NCI-H510A treated with DMSO at 0.1 percent for 48 hours (cell line): ENCODE measurements at places on chromosomes 4 and X.

DNA sequence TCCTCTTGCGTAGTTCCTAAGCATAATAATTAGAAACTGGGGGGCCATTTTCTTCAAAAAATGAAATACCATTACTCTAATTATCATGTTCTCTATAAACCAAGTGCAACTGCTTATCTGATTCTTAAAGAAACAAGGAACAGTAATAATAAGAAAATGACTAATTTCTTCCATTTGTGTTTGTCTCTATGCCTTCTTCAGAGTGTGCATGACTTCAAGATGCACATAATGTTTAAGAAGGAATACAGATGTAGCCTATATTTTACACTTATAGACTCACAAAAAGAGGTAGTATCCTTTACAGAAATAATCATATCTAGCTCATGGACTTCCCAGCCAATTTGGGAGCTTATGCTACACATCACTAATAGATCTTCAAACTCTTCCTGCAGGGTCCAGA, 131.7 kb downstream of the CHRNA9 start:
- DNase-seq, result no peak

- no peak for DNase-seq
Measured at GRCh38 chr4:48642421-48643374, 137.4 kb downstream of the FRYL start.

- no peak for DNase-seq
Measured at GRCh38 chrX:37380924-37381323, 31.8 kb downstream of the PRRG1 start.

- DNase-seq, result no peak
Measured at GRCh38 chr4:185576962-185577950, 41.9 kb upstream of the PDLIM3 start.

- no peak for DNase-seq
Measured at GRCh38 chrX:115491766-115492165, 69.2 kb upstream of the PLS3 start.

GRCh38 chrX:97636473-97637140, 752.9 kb downstream of the RPA4 start:
- DNase-seq, result no peak

DNA sequence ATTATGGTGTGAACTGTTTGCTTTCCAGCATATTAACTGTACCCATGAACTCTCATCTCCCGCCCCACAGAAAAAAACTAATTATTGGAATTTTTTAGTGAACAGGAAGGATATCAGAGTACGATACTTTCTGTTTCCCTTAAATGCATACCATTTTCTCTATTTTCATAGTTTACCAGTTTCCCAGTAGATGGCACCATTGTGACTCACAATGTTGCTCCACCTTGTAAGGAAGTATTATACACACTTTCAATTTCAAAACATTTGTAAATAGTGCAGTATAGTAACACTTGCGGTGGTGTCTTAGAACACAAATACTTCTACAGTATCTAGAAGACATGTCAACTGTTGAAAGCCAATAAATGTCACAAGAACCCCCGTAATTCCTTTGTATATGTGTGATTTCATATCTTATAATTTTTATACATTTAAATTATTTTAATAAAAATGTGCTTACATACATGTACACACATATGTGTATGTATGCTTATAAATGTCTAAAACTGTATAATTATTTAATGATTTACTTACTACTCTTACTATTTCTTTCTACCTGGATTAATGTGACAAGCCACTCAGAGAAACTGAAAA, 167.3 kb downstream of the SLIT2 start:
- DNase-seq, result peak; percentile 28

DNA sequence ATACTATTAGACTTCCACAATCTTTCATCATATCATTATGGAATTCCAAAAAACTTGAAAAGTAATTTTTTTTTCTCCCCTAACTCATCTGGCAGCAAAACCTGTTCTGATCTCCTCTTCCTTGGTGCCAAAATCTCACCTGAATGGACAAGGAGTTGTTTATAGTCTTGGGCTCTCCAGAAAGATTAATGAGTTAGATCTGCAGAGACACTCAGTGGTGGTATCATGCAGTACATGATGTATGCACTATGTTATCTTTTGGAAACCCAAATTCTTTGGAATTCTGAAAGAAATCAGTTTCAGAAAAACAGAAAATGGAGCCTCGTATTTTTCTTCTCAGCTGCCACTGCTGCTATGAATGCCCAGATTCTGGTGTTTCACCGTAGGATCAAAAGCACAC, 11.7 kb downstream of the GPM6B start:
- DNase-seq, result no peak

GRCh38 chr4:21013501-21013900, 313.2 kb downstream of the PACRGL start:
- DNase-seq, result no peak

GRCh38 chr4:610411-611261, 14.7 kb upstream of the PDE6B start:
- DNase-seq, result no peak

DNA sequence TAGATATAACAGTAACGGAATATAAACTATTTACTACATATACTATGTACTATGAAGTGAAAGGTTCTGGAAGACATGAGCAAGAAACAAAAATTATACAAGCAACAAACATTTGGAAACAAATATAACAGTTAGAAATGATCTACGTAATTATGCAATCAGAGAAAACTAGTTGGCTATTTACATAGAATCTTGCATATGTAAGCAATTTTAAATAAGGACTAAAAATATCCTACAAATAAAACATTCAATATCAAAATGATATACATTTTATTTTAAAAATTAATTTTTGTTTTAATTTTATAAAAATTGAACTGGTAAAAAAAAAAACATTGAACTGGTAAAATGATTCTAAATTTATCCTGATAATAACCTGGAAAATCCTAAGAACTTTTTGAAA, 642.5 kb upstream of the PCDH10 start:
- DNase-seq, result no peak

- no peak for DNase-seq
Measured at GRCh38 chrX:4935846-4936245, 1222.4 kb upstream of the PRKX start.

DNA sequence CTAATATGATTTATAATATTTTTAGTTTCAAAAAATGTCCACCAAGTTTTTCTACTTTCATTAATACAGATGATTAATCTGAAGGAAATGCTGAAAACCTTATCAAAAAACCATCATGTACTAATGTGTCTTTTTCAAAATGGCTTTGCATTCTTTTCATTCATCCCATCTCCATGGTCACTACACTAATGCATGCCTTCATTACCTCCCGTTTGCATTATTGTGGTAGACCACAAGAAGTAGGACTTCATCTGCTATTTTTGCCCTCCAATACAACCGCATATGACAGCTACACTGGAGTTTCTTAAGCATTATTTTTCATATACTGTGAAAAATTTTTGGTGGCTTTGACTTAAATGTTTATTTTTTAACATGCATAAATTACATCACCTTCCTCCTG, 37.9 kb upstream of the FSTL5 start:
- no peak for DNase-seq

- no peak for DNase-seq
Measured at GRCh38 chr4:31557437-31557836, 837.3 kb downstream of the PCDH7 start.

- no peak for DNase-seq
Measured at GRCh38 chr4:119693126-119693525, 64.5 kb upstream of the PDE5A start.

GRCh38 chrX:146055733-146056132, 238.1 kb downstream of the SLITRK2 start:
- DNase-seq, result no peak
